Fibroblast of skin of right quadriceps (primary cell): ENCODE measurements at places on chromosomes 11 and 22.

GRCh38 chr22:42993651-42994275 is 21.2 kb downstream of the PACSIN2 start:
- DNase-seq: peak; percentile 85

- no peak for DNase-seq
Observed at GRCh38 chr22:47564158-47564450, 801.7 kb downstream of the TBC1D22A start.

DNA sequence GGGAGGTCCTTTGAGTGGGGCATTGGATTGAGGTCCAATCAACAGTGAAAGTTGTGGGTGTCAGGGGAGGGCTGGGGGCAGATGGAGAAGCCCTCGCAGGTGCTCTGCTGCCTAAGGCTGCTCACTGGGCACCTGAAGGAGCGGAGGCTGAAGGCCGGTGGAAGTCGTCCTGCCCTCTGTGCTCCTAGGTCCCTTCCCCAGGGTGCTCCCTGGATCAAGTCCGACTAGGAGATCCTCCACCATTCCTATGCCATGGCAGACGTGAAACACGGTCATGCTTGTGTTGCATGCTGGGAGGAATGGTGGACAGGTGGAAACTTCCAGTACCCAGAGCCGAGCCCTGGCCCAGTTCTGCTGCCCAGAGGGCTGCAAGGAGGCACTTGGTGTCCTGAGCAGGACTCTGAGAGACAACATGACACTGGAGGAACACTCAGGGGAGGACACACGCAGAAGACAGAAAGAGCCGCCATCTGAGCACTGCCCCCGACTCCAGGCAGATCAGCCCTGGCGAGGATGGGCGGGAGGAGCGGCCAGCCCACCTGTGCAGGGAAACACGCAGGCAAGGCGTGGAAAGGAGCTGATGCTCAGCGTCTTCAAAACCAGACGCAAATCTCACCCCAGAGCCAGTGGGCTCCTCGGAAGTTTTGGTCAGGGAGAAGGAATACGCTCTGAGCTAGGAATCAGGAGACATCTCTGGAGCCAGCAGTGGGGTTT is 786.8 kb downstream of the BRD1 start:
- DNase-seq: no peak

DNA sequence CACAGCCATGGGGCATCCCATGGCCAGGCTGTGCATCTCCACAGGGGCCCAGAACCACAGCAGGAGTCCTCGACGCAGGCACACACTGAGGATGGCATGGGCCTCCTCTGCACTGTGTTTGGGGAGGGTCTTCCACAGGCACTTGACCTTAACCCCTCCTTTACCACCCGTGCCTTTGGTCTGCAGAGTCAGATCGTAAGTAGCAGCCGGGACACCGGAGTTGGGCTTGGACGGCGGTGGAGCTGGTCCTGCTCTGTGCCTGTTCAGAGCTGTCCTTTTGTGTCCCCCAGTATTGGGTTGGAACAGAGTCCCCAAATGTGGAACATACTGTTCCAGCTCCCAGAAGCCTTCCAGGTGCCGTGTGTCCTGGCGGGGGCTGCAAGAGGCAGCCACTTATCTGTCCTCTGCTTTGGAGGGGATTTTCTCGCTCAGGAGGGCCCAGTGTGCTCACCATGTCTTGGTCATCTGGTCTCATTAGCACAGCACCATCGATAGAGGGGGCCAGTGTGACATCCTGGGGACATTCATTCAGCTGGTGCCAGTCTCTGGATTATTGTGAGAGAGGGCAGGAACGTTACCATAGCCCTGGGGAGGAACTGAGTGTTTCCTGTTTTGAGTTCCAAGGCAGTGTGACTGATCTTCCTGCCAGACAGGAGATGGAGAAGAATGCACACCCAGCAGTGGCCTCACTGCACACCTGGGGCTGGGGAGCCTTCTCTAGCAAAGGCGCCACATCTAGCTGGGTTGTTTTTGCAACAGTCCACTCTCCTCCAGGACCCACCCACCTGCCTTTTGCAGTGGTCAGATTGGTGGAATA is 12.4 kb downstream of the CRELD2 start:
- peak; percentile 61 for DNase-seq

GRCh38 chr11:34655335-34656008 is 34.6 kb downstream of the EHF start:
- DNase-seq: peak; percentile 79
